ENCODE measurements at places on chromosomes 4 and X. TPM values are rescaled to one million over a fixed set of nuclear protein-coding genes. Genes with fewer than 3 reads are reported as not detected.

Gene SPANXN3
- not detected for total RNA-seq

Gene TBC1D8B
- 0.88 TPM for total RNA-seq

Gene EDA
- total RNA-seq: 1.6 TPM

Gene CLRN2
- total RNA-seq: not detected

Gene PPBP
- not detected for total RNA-seq

Gene CXorf65
- 39.6 TPM for total RNA-seq

Gene CXCL1
- not detected for total RNA-seq

Gene PROM1
- not detected for total RNA-seq

Gene INTS12
- total RNA-seq: 22.0 TPM

Gene GPM6B
- total RNA-seq: not detected

Gene PPP1R3F
- 21.8 TPM for total RNA-seq

Gene MAP7D2
- 0.16 TPM for total RNA-seq

Gene TBX22
- total RNA-seq: not detected

Gene KIT
- total RNA-seq: 0.08 TPM
